ENCODE measurements at places on chromosomes 1 and 21.

- DNase-seq: peak; percentile 84
Measured at GRCh38 chr1:226662642-226663326, 76.3 kb downstream of the ITPKB start.

DNA sequence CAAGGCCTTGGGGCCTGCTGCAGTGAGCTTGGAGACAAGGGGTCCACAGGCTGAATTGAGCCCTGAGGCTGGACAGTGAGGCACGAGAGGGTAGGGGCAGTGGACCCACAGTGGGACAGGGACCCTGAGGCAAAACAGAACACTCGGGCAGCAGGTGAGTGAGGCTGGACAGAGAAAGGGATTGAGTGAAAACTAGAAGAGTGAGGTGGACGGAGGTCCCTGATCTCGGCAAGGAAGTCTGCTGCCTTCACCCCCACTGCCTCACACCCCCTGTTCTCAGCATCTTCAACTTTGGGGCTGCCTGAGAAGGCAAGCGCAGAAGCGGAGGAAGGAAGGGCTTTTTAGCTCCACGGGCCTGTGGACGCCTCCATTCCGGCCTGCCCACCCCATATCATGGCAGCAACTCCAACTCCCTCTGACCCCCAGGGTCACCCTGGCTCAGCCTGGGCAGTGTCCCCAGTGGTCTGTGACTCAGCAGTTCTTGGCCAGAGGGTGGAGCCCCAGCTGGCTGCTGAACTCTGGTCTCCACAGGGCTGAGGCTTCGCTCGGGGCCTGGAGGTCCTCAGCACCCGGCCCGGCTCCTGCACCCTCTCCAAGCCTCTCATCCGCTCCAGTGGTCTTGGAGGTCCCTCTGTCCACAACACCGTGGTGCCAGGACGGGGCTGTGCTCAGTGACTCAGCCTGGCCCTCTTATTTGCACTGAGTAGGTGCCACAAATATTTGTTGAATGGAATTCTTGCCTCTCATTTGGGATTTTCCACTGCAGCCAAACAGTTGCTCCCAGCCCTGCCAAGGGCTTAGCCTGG lies 60.0 kb upstream of the EPS8L3 start:
- DNase-seq: no peak

DNA sequence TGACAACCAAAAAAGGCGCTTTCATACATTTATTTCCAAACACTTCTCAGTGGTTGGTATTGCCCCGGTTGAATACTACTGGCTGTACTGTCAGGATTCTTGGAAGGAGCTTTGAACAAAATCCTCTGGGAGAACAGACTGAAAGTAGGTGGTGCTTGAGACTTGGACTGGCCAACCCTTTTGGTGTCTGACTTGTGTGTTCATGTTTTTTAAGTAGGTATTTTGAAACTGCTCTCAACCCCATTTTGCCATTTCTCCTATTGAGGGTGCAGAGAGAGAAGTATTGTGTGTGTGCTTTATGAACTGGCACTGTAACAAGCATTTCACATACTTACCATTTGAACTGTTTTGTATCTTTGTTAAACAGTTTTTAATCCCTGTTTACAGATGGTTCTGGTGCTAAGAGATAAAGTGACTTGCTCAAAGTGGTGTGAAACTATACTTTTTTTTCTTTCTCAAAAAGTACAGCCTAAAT lies 21.2 kb downstream of the ARID1A start:
- DNase-seq: no peak

GRCh38 chr1:248853663-248854375 lies 5.1 kb downstream of the ZNF692 start:
- DNase-seq: no peak

DNA sequence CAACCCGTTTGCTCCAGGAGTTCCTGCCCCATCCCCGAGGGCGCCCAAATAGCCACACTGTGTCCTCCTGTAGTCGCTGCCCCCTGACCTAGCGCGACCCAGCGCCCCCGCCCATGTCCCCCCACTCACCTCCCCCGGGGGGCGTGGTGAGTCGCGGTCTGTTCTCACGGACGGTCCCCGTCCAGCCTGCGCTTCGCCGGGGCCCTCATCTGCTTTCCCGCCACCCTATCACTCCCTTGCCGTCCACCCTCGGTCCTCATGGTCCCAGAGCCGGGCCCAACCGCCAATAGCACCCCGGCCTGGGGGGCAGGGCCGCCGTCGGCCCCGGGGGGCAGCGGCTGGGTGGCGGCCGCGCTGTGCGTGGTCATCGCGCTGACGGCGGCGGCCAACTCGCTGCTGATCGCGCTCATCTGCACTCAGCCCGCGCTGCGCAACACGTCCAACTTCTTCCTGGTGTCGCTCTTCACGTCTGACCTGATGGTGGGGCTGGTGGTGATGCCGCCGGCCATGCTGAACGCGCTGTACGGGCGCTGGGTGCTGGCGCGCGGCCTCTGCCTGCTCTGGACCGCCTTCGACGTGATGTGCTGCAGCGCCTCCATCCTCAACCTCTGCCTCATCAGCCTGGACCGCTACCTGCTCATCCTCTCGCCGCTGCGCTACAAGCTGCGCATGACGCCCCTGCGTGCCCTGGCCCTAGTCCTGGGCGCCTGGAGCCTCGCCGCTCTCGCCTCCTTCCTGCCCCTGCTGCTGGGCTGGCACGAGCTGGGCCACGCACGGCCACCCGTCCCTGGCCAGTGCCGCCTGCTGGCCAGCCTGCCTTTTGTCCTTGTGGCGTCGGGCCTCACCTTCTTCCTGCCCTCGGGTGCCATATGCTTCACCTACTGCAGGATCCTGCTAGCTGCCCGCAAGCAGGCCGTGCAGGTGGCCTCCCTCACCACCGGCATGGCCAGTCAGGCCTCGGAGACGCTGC lies 1.1 kb downstream of the HTR6 start:
- no peak for DNase-seq
